ENCODE measurements at places on chromosomes 6 and 20.

GRCh38 chr6:99602520-99603420 lies 3.9 kb upstream of the PRDM13 start:
- DNase-seq = peak; percentile 32

- no peak for DNase-seq
Measured at GRCh38 chr20:62898970-62899632, 27.2 kb downstream of the DIDO1 start.

GRCh38 chr6:52335576-52335975 lies 26.4 kb upstream of the PAQR8 start:
- no peak for DNase-seq

DNA sequence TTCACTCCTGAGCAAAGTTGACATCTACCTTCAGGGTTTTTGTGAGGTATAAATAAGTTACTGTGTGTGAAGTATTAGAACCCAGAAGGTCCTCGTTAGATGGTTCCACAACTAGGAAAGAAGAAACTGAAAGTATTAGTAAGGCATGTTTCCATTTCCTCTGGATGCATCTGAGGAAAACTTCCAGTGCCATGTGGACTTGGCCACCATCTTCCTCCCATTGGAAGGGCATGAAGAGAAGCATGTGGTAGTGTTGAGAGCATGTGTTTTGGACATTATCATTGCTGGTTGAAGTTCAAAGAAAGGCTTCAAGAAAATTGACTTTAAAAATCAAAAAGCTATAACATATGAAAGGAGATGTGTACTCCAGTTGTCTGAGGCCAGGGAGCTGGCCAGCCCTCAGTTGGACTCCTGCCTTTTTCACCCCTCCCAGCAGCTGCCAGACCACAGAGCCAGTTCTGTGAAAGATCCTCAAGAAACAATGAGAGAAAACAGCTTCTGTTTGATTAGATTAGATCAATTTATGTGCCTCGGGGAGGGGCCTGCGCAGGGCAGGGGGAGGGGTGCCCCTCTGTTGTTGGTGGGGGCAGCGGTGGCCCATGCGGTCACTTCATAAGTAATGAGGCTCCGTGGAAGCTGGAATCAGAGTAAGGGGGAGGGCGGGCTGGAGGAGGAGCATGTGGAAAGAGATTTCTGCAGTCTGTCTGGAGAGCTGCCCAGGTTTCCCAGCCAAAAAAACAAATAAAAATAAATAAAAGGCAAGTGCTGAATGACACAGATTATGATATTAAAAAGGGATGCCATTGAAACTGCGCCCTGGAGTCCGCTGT lies 154.0 kb downstream of the JARID2 start:
- DNase-seq = peak; percentile 88

GRCh38 chr20:51768759-51769517 lies 748 bp upstream of the ATP9A start:
- no peak for DNase-seq

GRCh38 chr20:59850018-59850641 lies 83.3 kb downstream of the SYCP2 start:
- peak; percentile 44 for DNase-seq

DNA sequence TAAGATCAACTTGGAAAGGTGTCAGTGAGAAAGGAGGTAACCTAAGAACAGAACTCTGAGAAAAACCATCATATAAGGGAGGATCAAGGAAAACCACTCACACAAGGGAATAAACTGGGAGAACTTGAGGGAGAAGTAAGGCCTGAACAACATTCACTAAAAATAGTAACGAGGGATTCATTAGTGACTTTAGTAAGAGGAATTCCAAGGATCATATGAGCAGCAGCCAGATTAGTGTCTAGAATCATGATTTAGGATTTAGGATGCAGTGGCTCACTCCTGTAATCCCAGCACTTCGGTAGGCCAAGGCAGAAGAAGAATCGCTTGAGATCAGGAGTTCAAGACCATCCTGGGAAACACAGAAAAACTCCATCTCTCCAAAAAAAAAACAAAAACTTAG lies 376.5 kb upstream of the MARCKS start:
- no peak for DNase-seq

DNA sequence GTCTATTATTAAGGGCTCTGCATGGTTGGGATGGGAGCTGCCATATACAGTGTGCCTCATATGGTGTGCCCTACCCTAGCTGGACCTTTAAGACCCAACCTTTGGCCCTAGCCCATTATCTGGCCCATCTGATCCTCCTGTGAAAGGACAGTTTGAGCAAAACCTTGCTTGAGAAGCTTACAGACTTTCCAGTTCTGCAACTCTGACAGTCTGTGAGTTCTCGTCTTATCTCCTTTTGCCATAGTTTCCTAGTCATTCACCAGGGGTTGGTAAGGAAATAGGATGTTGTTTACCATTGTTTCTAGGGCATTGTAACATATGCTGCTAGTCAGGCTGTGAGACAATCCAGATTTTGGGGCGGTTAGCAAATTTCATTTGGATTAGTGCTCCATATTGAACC lies 17.2 kb downstream of the CTNNBL1 start:
- no peak for DNase-seq

GRCh38 chr6:108476376-108476775 lies 84.3 kb upstream of the FOXO3 start:
- no peak for DNase-seq

- no peak for DNase-seq
Measured at GRCh38 chr20:41004531-41005360, 23.9 kb upstream of the TOP1 start.

DNA sequence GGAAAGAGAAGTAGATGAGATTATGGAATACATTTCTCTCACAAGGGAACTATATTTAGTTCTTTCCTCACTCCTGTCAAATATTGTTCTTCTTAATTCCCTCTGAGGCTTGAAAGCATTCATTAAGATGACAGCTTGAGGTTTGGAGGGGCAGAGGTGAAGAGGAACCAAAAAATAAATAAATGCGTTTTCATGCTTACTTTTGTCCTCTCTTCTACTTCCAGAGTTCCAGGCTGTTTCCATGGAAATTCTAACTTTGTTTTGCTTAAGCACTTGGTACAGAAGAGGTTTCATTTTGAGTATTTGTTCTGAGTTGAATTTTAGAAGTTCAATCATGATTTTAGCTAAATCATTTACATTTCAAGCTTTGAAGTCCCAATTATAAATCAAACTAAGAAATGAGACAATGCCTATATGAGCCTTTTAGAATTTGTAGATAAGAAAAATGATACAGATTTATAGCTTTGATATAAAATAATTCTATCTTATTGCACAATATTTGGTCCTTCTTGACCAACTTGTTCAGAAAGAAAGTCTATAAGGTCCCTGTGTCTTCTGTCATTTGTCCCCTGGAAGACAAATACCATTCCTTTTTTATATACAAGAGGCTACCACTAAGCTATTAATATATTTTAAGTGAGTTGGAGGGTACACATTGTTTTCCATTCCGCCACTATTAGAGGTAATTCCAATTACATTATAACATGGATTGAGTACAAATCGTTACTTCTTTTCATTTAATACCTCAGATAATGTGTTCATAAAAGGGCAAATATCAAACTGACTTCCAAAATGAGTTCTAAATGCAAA lies 16.3 kb downstream of the RBM24 start:
- no peak for DNase-seq

GRCh38 chr20:25989196-25989595 lies 292.5 kb upstream of the ZNF337 start:
- DNase-seq = no peak

- no peak for DNase-seq
Measured at GRCh38 chr6:73779943-73780342, 83.9 kb downstream of the CD109 start.

DNA sequence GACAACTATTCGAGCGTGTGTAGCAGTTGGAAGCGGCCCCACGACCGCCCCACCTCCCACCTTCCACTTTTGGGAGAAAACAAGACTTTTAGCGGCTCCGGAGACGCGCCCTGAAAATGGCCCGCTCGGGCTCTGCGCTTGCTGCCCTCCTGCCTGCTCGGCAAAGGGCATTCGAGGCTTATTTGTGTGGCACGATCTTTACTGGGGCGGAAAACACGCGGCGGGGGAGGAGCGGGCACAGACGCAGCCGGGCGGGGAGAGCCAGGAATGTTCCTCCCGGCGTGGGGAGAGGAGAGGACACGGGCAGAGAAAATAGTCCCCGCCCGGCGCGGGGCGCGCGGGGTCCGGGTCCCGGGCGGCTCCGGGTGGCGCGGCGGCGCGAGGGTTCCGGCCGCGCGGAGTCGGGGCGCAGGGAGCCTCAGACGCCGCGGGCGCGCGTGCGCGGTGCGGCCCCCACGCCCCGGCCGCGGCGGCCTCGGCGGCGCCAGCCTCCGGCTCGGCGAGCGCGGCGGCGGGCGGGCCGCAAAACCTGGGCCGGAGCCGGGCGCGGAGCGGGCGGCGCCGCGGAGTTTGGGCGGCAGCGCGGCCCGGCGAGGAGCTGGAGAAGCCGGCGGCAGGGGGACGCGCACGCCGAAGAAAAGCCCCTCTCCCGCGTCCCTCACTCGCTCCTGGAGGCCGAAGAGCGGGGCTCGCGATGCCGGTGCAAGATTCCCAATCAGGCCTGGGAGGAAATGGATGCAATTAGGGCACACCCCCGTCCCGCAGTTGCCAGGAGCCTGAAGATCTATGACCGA lies 90.0 kb upstream of the ARID1B start:
- peak; percentile 100 for DNase-seq

GRCh38 chr6:47674673-47675072 lies 23.7 kb upstream of the ADGRF4 start:
- DNase-seq = no peak

- no peak for DNase-seq
Measured at GRCh38 chr20:49006446-49006980, 39.6 kb upstream of the CSE1L start.

DNA sequence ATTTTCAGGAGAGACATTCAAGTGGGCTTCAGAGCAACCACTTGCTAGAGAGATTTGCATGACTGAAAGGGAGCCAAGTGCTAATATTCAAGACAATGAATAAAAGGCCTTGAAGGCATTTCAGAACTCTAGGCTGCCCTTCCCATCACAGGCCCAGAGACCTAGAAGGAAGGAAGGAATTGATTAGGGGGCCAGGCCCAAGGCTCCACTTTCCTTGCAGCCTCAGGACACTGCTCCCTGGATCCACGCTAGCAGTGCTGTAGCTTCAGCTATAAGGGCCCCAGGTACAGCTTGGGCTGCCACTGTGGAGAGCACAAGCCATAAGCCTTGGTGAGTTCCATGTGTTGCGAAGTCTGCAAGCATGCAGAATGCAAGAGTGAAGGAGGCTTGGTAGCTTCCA lies 731.9 kb upstream of the FLRT3 start:
- no peak for DNase-seq

- no peak for DNase-seq
Measured at GRCh38 chr20:5230544-5230943, 86.2 kb downstream of the PROKR2 start.

- DNase-seq = no peak
Measured at GRCh38 chr20:19231359-19232035, 19.1 kb downstream of the SLC24A3 start.

DNA sequence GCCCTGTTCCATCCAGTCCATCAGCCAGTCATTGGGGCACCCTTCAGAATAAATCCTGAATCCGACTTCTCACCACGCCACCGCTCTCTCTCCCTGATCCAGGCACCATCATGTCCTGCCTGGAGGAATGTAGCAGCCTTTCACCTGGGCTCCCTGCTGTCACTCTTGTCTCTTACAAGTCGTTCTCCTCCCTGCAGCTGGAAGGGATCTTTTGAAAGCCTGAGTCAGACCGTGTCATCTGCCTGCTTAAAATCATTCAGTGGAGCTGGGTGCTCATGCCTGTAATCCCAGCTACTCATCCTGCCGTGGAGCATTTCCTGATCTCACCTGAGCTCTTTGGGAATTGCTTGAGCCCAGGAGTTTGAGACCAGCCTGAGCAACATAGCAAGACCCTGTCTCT lies 19.2 kb upstream of the KCNG1 start:
- no peak for DNase-seq

- no peak for DNase-seq
Measured at GRCh38 chr6:158907931-158908330, 88.8 kb upstream of the EZR start.

DNA sequence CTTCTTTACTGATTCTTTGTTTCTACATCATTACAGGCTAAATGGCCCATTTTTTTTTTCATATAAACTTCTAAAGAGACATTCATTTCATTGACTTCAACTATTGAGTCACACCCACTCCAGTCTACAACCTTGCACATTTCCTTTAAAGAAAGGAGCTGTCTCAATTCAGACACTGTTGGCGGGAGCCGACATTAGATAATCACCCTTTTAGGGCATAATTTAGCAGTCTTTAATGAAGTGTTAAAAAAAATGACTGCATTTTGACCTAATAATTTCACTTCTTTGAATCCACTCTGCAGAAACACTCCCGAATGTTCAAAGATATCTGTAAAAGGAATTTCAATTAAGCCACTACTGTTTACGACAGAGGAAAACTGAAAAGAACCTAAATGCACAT lies 1.5 kb downstream of the EPM2A start:
- no peak for DNase-seq

- no peak for DNase-seq
Measured at GRCh38 chr6:44676246-44676790, 288.8 kb downstream of the CDC5L start.

DNA sequence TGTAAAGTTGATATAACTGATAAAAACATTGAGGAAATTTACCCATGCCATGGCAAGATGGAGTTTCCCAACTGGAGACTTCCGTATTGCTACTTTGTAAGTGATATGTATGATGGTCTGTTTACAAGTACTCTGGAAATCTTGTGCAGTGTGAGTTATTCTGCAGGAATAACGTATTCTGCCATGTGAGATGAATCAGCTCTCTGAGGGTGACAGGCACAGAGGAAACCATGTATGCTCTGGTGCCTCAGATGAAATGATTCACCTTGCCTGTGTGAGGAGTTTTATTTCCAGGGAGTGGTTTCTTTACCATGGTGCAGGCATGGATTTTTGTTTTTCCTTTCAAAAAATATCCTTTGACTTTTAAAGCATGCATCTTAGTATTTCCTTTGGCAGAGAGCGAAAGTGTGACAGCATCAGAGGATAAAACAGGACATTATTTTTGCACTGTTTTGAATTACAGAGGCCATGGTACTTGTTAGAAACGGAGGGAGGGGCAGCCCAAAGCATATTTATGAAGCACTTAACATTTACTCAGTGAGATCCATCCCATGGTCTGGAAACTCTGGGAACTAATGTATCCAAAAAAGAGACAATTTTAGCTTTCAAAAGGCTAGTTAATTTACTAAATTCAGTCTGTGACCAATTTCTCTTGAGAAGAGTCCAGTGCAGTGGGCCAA lies 36.0 kb upstream of the MTRF1L start:
- peak; percentile 47 for DNase-seq

DNA sequence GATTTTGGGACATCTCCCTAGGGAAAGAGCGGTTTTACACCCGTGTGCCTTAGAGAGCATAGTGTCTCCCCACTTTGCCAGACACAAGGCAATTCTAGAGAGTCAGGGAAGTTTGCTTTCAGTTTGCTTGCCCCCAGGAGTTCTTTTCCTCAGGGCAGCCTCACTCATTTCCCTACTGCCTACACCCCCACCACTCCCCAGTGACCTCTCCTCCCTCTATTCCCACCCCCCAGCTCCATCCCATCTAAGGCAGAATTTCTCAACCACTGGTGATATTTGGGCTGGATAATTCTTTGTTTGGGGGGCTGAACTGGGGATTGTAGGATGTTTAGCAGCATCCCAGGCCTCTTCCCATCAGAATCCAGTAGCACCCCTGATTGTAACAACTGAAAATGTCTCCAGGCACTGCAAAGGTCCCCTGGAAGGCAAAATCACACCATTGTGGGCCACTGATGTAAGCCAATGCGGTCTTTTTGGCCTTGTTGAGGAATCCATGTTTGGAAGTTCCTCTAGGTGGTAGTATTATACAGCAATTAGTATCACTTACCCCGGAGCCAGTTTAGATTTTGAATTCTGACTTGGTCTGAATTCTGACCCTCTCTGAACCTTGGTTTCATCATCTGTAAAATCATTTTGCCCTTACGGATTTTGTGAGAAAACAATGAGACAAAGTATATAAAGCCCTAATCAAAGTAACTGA lies 1.3 kb downstream of the EPPIN start:
- DNase-seq = peak; percentile 61

GRCh38 chr6:2563635-2564034 lies 187.1 kb downstream of the MYLK4 start:
- DNase-seq = no peak
